ENCODE measurements at places on chromosomes 5 and 9.

GRCh38 chr5:1504069-1504595 lies 19.6 kb downstream of the LPCAT1 start:
- no peak for DNase-seq

- no peak for DNase-seq
These were observed 526.9 kb downstream of the BNC2 start for GRCh38 chr9:16343249-16344237.

- DNase-seq: no peak
These were observed 96.3 kb upstream of the DAP start for GRCh38 chr5:10857338-10857733.

GRCh38 chr9:14935106-14935751 lies 25.0 kb upstream of the FREM1 start:
- no peak for DNase-seq

GRCh38 chr9:124218438-124218982 lies 39.2 kb upstream of the NEK6 start:
- DNase-seq: peak; percentile 66

DNA sequence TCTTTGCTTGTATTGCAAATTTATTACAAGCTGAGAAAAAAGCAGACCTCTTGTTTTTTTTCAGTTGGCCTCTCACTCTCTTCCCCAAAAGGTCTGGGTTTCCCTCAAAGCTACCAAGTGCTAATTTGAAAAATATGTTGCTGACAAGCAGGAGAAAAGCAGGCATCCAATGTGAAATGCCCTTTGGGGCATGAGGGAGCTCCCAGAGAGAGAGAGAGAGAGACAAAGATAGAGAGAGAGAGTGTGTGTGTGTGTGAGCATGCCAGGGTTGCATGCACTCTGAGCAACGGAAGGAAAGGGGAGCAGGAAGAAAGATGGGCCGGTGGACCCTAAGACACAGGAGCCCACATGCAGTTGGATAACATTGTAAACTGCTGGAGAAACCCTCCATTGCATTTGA lies 358.4 kb downstream of the TMEM38B start:
- DNase-seq: no peak

- DNase-seq: no peak
These were observed 12.0 kb upstream of the IFNA1 start for GRCh38 chr9:21428235-21428634.

DNA sequence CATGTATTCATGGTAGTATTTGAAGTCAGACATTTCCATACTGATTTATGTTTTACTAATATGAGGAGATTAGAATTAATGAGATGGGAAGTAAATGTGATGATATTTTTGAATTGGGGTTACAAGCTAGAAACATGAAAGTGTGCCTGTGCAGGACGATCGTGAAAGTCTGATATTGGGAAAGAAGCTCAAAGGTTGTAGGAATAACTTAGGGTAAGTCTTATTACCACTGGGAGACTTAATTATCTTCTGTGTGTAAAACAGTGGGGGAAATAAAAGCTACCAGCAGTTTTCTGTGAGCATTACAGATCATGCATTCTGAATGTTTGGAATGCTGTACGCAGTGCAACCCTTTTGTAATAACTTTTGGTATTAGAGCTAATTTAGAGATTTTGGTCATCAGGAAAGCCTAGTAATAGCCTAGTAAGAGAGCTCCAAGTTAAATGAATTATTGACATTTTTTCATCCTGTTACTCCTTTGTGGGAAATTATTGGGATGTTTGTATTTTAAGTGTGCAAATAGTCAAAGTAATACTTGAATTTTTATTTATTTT lies 153.9 kb downstream of the PCSK5 start:
- DNase-seq: no peak

DNA sequence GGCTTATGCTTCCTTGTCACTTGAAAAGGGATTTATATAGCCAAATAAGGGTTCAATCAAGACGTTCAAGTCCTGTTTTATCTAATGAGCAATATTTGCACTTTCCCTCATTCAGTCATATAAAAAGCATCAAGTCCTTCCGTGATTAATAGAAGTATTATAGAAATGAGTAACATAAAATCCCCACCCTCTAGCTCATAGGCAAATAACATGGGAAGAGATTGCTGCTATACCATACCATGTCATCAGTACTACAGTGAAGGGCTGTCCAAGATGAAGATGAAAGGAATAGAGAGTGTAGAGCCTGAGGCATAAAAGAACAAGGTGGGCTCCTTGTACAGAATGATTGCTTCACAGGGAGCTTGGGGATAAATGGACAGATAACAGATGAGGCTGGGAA lies 20.4 kb upstream of the PAPPA start:
- DNase-seq: no peak

GRCh38 chr5:138594305-138595058 lies 19.3 kb upstream of the HSPA9 start:
- no peak for DNase-seq

GRCh38 chr9:96135753-96136290 lies 166.2 kb downstream of the HSD17B3 start:
- no peak for DNase-seq

GRCh38 chr5:167850911-167851310 lies 440.5 kb upstream of the WWC1 start:
- no peak for DNase-seq

DNA sequence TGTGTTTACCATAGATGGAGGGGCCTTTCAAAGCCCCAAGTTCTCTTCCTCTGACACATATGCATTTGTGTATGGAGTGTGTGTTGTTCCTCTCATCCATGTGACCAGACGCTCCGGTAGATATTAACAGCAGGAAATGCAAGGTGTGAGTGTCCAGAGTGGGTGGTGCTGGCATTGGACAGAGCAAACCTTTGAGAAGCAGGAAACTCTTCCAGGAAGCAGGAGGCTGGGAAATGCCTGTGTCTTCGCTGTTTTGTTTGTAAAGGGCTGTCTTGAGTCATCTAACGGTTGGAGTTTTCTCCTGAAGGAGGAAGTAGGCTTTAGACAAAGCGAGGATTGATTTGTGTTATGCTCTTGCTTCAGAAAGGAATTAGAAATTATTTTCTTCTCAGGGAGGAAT lies 370.9 kb downstream of the PLK2 start:
- DNase-seq: no peak

DNA sequence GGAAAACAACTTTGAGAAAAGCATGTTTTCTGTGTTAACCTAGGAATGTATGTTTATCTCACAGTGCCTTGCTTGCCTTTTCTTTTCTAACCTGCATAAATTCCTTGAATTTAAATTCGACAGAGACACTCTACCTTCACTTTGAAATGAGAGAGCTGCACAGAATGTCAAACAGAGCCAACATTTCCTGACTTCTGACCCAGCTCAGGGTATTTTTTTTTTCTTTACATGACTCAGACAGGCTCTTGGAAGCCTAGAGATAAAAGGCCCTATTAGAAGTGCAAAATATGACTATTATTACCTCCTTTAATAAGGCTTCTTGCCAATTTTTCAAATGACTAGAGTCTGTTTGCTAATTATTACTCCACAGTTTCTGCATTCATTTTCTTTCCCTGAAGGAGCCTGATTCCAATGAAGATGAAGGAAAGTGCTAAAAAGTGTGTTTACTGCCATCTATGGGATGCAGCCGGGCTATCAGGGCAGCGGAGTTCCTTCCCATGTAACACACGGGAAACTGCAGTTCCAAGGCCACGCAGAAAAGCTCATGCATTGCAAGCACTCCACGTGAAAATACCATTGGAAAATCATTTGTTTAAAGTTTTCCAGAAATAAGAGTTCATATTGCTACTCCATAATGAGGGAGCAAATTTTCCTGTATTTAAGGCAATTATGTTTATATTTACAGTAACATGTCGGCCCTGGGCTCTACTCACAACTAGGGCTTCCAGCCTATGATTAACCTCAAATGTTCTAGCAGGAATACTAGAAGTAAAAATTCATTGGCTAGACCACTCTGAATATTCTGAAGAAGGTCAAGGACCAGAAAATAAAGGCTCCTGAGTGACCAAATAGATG lies 485.6 kb downstream of the ZSWIM6 start:
- no peak for DNase-seq

DNA sequence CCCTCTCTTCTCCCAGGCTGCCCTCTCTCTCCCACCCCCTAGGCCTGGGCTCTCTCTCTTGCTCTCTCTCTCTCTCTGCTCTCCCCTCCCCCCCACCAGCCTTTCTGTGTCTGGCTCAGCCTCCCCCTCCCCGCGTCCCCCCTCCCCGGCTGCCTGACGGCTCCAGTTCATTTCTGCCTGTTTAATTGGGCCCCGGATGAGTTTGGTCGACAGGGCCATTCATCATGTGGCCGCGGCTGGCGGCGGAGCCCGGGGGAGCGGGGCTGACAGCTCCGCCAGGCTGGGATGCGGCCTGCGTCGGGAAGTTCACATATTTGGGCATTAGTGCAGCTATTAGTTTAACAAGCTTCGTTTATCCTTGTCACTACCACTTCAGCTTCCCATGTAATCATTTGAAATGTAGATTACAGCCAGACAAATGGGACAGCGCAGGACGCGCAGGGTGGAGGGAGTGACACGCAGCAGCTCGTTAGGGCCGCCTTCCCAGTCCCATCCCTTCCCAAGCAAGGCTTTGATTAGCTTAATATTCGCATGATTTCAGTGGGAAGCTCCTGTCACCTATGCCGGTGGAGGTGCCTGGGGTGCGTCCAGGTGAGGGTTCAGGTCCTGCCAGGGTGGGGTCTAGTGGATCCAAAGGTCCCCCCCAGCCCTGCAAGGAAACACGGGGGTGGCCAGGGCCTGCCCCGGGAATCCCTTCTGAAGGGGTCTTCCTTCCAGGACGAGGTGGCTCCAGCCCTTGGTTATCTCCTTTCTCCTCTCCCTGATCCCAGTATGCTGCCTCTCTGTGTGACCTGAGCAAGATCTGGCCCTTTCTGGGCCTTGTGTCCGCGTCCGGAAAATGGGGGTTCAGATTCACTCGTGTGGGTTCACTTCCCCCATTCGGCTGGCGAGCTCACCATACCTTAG lies 214.8 kb downstream of the PAX5 start:
- DNase-seq: no peak

GRCh38 chr5:14039576-14039975 lies 95.1 kb upstream of the DNAH5 start:
- DNase-seq: no peak

DNA sequence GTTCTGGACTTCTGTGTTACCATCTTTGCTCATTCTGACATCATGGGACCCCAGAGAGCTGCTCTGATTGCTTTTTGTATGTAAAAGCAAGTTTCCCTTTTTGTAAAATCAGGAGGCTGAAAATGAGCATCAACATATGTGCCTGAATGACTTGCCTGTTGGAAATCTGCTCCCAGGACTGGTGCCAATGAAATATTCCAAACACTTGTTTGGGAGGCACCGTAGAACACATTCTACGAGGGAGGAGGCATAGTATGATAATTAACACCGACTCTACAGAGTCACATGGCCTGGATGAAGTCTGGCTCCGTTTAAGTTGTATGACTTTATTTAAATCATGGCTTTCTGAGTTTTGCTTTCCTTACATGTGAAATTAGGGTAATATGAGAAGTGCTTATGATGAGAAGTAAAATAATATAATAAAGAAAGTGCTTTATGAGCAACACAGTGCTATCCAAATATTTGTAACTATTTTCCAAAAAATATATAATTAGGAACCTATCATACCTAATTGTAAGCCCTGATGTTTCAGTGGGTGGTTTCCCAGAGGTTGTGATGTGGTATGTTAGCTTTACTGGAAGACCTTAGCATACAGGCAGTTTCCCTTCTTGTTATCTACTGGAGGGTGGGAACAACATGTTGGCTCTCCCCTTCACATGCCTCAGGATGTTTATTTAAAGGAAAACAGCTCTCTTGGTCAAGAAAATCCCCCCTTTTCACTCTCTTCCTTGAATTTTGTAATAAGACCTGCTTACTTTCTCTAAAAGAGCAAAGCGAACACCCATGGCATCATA lies 238.1 kb downstream of the FBXL7 start:
- DNase-seq: no peak

GRCh38 chr9:110047955-110048402 lies 160.0 kb downstream of the C9orf152 start:
- no peak for DNase-seq

- DNase-seq: no peak
These were observed 19.0 kb upstream of the FAM169A start for GRCh38 chr5:74885170-74885569.

- DNase-seq: no peak
These were observed 25.2 kb downstream of the CCL28 start for GRCh38 chr5:43386960-43387362.

DNA sequence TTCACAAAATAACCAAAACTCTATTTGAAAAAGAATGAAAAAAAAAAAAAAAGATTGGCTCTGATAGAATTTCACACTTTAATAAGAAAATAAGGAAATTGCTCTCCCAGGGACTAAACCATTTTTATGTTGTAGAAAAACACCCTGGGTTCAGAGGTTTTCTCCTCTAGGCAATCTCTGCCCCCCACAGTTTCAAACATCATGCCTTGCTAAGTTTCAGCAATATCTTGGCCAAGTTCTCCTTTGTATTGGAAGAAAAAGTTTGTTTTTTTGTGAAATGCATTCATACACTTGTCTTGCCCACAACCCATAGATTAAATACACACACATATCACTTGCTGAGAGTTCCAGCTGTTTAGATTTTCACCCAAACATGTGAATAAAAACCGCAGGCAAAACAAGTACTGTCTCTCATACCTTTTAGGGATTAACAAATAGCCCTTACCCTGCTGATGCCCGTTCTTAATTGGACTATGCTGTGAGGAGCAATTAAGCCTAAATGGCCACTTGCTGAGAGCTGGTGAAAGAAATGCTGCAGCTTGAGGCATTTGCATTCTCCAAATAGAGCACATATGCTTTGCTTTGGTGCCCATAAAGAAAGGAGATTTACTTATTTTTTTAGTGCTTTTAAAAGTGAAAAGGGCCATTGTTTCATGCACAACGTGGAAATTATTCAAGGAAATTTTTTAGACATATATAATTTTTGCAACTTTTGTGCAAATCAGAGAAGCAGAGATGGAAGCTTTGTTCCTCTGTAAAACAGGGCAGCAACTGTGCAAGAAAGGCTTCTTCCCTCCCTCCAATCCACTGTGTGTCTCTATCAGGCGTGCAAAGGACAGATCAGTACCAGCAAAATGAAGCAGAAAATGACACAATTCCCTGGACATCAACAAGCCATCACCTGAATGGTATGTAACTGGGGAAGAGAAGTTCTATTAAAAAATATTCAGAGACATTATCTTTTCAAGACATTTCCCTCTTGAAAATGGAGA lies 262.4 kb upstream of the KIF2A start:
- DNase-seq: no peak

- peak; percentile 78 for DNase-seq
These were observed 9.1 kb upstream of the ERMP1 start for GRCh38 chr9:5841771-5842573.
